Ureter (tissue), 1 donor: ENCODE measurements at places on chromosomes 6 and 20. TPM values are rescaled to one million over a fixed set of nuclear protein-coding genes. Genes with fewer than 3 reads are reported as not detected.

TSBP1 gene
- not detected for total RNA-seq

LGSN gene
- not detected for total RNA-seq

DNA sequence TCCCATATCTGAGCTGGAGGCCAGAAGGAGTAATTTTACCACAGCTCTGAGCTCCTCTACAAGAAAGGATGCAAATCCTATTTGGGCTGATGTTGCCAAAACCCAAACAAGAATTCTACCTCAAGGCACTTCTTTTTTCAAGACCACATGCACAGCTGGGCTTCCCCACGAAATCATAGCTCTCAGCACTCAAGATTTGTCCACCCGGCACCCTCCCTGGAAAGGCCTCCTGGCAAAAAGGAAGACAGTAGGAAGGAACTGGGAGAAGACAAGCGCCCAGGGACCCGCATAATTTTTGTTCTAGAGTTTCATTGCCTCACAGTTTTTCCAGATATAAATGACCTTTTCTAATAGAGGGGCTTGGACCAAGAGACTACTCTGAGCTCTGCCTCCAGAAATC, 90.5 kb downstream of the BANF2 start:
- DNase-seq = no peak

DNA sequence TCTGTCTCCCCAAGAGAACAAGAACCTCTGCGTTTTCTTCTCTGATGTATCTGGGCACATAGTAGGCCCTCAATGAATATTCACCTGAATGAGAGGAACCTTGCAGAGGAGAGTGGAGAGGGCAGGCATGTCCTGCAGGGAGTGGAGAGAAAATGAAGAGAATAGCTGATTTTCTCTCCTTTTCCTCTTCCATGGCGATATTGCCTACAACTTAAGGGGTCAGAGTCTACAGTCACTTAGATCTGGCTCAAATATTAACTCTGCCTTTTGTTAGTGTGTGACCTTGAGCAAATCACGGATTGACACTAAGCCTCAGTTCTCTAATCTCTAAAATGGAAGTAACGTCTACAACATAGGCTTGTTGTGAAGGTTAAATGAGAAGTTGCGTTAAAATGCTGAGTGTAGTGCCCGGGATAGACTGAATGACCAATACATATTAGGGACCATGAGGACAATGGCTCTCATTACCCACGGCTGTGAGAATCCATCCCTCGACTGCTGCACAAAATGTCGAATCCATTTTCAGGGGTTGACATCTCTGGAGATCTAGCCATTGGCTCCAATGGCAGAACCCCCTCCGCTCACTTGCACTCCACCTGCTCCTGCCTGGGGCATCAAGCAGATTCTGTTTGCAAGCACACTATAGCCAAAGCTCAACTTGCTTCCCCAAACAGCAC, 14.8 kb downstream of the CD83 start:
- no peak for DNase-seq

GRCh38 chr6:133632906-133633305, 256.0 kb upstream of the TCF21 start:
- DNase-seq = no peak

DNA sequence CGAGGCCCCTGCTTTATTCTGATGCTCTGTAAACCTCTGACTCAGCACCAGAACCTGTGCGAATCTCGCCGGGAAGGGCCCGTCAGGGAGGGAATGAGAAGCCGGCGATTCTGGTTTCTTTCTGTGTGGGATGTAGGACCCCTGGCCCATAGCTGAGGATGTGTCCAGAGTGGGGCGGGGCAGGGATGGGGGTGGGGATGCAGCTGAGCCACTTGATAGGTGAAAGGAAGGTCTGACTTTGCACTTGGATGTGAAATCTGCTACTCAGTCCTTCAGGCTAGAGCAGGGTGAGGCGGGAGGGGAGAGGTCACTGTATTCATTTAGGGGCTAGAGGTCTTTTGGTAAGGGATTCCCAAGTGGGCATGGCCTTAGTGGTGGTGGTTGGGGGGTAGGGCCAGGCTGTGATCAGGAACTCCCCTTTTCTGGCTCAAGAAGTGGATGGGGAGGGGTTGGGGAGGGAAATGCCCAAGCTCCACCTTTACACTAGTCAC, 2.3 kb downstream of the TOX2 start:
- DNase-seq = no peak
